NCI-H446 (cell line): ENCODE measurements at places on chromosomes 1 and 21.

DNA sequence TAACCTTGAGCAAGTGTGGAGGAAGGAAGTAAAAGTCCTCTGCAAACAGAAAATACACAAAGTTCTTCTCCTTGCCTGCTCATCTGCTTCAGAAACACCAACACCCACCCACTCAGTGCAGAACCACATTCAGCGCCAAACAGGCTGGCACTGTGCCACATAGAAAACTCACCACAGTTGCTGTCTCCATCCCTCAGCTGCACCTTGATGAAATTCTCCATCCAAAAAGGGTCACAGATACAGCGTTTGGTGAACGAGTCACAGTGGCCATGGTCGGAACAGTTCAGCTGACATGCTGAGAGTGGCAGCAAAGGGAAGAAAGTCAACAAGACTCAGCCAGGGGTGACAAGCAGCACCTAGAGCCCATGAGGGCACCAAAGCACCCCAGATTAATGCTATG is 114.5 kb downstream of the KIAA0319L start:
- DNase-seq: no peak

DNA sequence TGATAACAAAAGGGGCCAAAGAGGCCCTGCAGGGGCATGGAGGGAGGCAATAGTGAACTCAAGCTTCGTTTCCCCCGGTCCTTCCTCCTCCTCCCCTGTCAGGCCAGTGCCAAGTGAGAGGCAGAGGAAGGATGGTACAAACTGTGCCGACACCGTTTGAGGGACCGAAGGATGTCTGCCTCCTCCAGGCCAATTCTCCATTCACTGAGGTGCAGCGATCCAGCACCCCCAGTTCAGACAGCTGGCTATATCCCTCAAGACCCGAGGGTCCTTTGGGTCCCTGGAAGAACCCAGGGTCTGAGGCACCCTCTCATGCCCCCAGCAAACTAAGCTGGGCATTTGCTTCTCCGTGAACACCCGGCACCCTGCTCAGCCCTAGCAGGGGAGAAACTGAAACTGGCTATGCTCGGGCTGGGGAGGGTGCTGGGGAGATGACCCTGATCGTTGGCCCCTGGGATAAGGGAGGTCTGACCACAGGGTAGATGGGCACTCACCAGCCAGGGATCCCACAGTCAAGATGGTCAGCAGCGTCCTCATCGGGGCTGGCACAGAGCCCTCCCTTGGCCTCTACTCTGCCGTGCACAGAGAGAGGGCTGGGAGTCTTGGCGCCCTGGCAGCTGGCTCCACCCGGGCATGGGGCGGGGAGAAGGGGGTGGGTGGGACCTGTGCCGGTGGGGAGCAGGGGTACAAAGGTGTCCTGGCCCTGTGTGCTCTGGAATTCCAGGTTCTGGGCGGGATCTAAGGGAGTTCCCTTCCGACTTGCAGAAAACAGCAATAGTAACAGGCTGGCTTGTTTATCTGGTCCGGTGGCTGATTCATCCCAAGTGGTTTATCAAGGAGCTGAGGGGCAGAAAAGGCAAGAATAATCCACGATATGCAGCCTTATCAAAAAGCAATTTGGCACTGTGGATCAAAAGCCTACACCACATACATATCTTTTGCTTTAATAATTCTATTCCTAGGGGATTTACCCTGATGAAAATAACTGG is at the start of gene IL22RA1:
IL22RA1 (minus strand) TSS at position 595 of the 989 bp plus-strand sequence; CDS start at position 537, 58 bp downstream.
- DNase-seq: no peak

DNA sequence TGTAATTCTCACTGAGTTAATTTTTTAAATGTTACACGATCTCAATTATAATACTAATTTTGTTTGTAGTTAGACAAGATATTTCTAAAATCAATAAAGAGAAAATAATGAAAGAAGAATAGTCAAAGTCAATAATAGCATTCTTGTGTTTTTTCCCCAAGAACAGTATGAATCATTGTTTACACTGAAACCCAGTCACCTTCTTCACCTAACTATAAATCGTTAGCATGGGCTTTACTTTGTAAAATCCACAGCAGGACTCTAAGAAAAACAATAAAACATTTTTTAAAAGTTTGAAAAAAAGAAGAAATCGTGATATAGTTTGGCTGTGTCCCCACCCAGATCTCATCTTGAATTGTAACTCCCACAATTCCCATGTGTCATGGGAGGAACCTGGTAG is 234.6 kb upstream of the LYPLAL1 start:
- DNase-seq: no peak

- DNase-seq: no peak
Observed at GRCh38 chr1:24897263-24898151, 32.6 kb downstream of the RUNX3 start.

GRCh38 chr1:118247593-118247992 is 62.6 kb upstream of the SPAG17 start:
- peak; percentile 49 for DNase-seq

GRCh38 chr1:228152097-228152917 is 2.6 kb downstream of the GJC2 start:
- DNase-seq: no peak

- DNase-seq: no peak
Observed at GRCh38 chr21:14763695-14764064, 217.6 kb upstream of the SAMSN1 start.

- peak; percentile 87 for DNase-seq
Observed at GRCh38 chr1:6330410-6330911, 63.1 kb downstream of the ACOT7 start.

DNA sequence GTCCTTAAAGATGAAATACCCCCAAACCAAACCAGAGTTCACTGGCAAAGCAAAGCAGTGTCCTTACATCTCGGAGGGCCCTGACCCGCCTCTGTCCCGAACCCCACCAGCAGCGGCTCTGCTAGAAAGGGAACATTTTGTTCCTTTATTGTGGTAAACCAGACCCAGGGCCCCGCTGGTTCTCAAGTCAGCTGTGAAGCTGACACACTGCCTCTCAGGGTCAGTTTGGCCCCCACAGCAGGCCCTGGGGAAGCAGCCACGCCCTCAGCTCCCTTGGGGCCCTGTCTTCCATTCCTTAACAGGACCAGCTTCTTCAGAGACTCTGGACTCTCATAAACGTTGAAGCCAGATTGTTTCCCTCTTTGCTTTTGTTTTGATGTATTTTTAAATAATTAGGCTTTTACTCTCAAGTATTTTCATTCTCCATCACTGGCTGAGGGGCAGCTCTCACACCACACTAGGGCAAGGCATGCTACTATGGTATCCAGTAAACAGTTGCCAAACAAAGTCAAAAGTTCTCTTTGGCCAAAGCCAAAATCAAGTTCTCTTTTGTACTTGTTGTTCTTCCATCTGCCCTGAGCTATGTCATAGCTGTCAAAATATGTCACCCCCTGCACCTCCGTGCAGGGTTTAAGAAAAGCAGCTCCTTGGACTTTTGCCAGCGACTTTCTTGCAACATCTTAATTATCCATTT is 61.1 kb upstream of the ANGPTL1 start:
- peak; percentile 28 for DNase-seq

DNA sequence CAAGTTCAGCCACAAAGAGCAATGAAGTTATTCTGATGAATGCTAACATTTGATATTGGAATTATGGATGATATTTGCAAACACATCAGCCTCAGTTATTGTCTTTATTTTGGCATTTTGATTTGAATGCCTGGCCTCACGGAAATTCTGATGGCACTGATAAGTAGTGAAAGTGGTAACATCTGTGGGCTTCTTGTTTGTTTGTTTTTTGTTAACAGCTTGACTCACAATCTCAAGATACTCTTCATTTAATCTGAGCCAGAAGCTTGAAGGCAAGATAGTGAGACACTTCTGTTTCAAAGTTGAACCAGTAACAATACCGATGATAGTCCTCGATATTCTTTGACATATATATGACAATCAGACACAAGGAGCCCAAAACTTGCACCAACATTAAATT is 182.9 kb upstream of the NFIA start:
- DNase-seq: no peak

DNA sequence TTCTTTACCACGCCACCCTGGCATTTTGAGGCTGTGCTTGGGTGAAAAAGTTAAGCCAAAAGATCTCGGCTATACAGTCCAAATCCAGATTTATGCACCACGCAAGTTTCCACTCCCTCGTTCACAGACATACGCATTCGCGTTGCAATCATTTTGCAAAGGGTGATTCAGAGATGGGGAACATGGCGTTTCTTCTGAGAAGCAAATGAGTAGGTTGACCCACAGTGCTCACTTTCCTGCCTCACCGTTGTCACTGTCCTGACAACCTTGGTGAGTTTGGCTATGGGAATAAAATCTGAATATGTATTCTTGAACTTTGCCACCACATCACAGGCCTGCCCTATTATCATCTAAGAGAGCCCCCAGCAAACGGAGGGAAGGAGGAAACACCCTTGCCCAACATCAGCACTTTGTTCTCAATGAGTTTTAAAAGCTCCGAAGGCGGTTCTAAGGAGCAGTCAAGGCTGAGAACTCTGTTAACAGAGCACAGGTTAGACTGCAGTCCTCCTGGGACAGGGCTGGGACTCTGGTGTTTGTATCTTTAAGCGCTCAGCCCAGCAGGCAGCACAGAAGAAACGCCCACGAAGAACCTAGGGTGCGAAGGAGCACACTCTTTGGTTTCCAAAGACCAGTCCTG is 86.4 kb downstream of the RUNX1 start:
- DNase-seq: no peak

DNA sequence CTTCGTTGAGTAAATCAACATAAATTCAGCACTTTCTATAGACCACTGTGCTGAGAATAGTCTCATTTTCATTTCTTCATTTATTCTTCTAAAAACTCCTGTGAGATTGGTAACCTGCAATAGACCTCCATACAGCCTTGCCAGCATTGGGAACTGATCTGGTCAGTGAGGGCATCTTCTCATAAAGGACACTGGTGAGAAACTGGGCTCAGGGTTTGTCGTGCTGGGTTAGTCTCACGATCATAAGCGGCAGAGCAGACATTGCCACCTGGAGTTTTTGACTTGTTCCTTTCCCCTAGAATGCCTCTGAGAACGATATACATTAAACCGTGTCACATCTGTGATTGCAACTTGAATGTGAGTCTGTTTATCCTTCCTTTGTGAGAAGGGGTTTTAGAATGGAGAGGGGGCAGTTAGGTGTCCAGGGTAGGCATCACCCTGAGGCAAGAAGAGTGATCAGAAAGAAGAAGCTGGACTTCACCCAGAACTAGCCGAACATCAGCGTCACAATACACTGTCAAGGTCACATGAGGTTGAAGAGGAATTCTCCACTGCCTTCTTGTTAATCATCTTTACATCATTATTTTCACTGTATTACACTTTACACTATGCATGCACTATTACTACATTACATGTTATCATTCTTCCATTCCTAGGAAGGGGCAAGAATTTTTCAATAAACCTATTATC is 1.4 kb upstream of the TTLL7 start:
- DNase-seq: no peak

GRCh38 chr1:53057127-53057526 is 4.9 kb upstream of the PODN start:
- DNase-seq: peak; percentile 91

- peak; percentile 39 for DNase-seq
Observed at GRCh38 chr1:32400876-32401631, 6.8 kb upstream of the BSDC1 start.

- no peak for DNase-seq
Observed at GRCh38 chr1:206909883-206910318, 11.8 kb downstream of the FCMR start.

DNA sequence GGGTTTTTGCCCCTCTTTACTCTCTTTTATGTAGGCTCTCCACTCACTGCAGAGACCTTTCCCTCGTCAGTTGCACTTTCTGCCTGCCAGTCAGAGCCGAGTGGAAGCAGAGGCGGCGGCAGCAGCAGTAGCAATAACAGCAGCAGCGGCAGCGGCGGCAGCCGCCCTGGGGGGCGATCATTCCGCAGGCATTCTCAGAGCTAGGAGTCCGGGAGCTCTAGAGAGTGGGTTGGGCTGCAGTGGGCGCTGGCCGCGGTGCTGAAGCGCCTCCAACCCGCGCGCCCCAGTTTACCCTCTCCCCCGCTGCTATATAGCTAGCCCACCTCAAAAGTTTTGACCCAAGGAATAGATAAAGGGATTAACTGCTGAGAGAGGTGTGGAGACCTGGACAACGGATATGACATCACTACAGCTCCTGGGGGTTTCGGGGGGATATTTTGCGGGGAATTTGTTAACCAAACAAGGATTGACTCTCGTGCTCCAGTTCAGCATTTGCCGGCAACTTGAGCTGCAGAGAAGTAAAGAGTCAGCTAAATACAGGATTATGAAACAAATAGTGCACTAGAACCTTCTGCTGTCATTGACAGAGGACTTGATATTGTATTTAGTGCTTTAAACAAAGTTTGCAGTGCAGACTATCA is at the start of gene OLFM3:
OLFM3 (minus strand) TSS at position 102 of the 641 bp plus-strand sequence.
- no peak for DNase-seq

DNA sequence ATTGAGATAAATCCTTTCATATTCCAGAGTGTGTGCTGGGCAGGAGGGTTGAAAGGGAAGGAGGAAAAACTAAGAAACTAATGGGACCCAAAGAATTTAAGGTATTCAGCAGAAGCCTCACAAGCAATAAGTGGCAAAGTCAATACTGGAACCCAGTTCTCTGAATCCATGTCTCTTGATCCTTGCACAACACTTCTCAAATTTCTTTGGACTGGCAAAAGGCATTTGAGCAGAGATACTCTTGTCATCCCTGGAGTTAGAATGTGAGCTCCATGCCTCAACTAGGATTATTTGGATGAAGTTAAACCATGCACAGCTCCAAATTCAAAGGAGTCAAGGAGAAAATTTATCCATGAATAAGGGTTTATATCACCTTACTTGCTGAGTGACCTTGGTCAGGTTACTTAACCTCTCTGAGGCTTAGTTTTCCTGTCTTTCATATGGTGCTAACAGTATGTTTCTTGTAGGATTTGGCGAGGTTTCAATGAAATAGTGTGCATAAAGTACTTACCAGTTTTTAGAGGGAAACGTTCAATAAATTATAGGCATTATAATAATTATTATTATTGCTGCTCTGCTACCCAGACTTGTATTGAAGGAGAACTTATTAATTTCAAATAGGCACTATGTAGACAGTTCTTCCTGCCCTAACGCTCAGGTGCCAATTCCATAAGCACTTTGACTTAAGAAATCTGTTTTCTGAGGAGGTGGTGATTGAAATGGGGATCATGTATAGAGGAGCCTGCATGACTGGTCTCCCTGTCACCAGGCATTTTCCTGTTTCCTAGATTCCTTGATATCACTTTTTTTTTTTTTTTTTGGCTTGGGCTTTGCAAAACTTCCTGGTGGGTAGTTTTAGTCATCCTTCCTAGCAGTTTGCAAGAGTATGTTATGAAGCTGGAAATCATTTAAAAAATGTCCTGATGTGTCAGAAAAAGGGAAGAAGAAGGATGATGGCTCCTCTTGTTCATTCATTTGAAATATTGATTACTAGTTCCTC is 125.0 kb upstream of the JUN start:
- no peak for DNase-seq
